ENCODE measurements at places on chromosomes 16 and 17. TPM values are rescaled to one million over a fixed set of nuclear protein-coding genes. Genes with fewer than 3 reads are reported as not detected.

The PMFBP1 gene
- 2.9 TPM for polyA plus RNA-seq

The CSH1 gene
- 1.3 TPM for polyA plus RNA-seq

The HNF1B gene
- polyA plus RNA-seq = 1.3 TPM

The LDHD gene
- 9.3 TPM for polyA plus RNA-seq

The ACSM2A gene
- polyA plus RNA-seq = 0.56 TPM

The SHMT1 gene
- 14.9 TPM for polyA plus RNA-seq

The TUBB3 gene
- polyA plus RNA-seq = 1,077 TPM

The ZCCHC14 gene
- polyA plus RNA-seq = 32.5 TPM

The TCAP gene
- 5.0 TPM for polyA plus RNA-seq

The GJC1 gene
- polyA plus RNA-seq = 20.7 TPM

The KRTAP4-4 gene
- polyA plus RNA-seq = not detected

The CTRB1 gene
- polyA plus RNA-seq = not detected
